ENCODE measurements at places on chromosomes 11 and 22.

- H3K4me3 ChIP-seq: no peak within 1 kb of the TSS
- no peak for DNase-seq
- H3K27me3 ChIP-seq: peaks cover 5% of the 10 kb centered on the region
- no peak within 1 kb of the TSS for H3K27ac ChIP-seq
These were observed at the start of gene APOA1 for GRCh38 chr11:116837231-116838091. APOA1 (minus strand) TSS chr11:116837622; CDS start chr11:116837387, 235 bp downstream.

DNA sequence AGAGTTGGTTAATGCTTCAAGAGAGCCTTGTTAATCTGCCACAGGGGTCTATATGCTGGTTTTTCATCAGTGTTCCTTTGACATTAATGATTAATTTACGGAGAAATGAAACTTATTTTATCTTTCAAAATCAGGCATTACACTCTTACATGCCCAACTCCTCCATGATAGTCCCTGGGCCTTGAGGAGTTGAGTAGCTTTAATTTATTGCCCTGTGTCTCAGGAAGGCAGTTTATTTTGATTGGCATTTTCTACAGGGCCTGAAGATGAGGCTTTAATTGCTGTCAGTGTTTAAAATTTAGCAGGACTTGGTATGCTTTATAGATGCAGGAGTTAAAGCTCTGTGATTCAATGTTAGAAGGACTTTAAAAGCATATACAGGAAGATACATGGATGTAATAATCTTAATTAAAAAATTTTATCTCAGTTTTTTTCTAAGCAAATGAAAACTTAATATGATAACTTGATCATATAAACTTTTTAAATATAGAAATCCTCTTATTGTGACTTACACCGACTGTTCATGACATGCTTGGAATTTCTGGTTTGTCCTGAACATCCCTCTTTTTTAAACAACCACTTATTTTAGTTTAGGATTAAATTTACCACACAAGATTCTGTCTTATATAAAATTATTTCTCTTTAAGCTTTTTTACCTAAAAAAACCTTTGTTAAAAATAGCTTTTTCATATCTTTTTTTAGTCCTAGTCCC lies 12.2 kb downstream of the GLYAT start:
- no peak overlapping the region for H3K4me3 ChIP-seq
- H3K36me3 ChIP-seq: no peaks in the 10 kb centered on the region
- no peak for DNase-seq
- no peaks in the 10 kb centered on the region for H3K27me3 ChIP-seq
- no peaks in the 10 kb centered on the region for H3K4me1 ChIP-seq
- no peak overlapping the region for H3K27ac ChIP-seq

GRCh38 chr11:46321757-46322156 lies 25.5 kb upstream of the DGKZ start:
- no peak for DNase-seq
- H3K4me1 ChIP-seq: no peaks in the 10 kb centered on the region
- H3K4me3 ChIP-seq: no peak overlapping the region
- H3K36me3 ChIP-seq: peaks cover 66% of the 10 kb centered on the region

DNA sequence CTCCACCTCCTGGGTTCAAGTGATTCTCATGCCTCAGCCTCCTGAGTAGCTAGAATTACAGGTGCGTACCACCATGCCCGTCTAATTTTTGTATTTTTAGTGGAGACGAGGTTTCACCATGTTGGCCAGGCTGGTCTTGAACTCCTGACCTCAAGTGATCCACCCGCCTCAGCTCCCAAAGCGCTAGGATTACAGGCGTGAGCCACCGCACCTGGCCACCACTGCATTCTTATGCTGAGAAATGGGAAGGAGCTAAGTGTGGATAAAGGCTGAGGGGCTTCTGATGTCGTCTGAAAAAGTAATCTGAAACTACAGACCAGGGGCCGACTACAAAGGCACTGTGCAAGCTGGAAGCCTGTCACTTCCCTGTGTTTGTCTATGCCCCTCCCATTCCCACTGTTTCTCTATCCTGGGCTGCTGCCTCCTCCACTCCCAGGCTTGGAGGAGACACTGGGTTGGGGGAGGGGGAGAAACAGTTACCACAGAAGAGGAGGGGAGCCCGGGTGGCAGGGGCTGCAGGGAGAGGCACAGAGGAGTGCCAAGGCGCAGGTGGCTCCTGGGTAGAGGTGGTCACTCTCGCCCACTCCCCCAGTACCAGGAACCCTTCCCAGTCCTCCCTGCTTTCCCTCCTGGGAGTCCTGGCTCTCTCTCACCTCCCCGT lies 2.9 kb upstream of the MTA2 start:
- peaks cover 15% of the 10 kb centered on the region for H3K4me1 ChIP-seq
- DNase-seq: peak; percentile 44
- H3K27ac ChIP-seq: no peak overlapping the region

- peaks cover 15% of the 10 kb centered on the region for H3K4me1 ChIP-seq
- DNase-seq: no peak
- H3K36me3 ChIP-seq: no peaks in the 10 kb centered on the region
- H3K4me3 ChIP-seq: no peak overlapping the region
- no peaks in the 10 kb centered on the region for H3K27me3 ChIP-seq
- no peak overlapping the region for H3K27ac ChIP-seq
These were observed 15.6 kb upstream of the FXYD2 start for GRCh38 chr11:117839936-117840813.

- no peaks in the 10 kb centered on the region for H3K27me3 ChIP-seq
- no peak overlapping the region for H3K4me3 ChIP-seq
- H3K4me1 ChIP-seq: peaks cover 28% of the 10 kb centered on the region
- no peak for DNase-seq
- no peaks in the 10 kb centered on the region for H3K36me3 ChIP-seq
These were observed 27.0 kb downstream of the PLEKHA7 start for GRCh38 chr11:16987205-16987568.

- H3K27ac ChIP-seq: no peak overlapping the region
- H3K4me1 ChIP-seq: no peaks in the 10 kb centered on the region
- H3K4me3 ChIP-seq: no peak overlapping the region
- H3K36me3 ChIP-seq: no peaks in the 10 kb centered on the region
- no peaks in the 10 kb centered on the region for H3K27me3 ChIP-seq
These were observed 60.0 kb downstream of the MYO18B start for GRCh38 chr22:25802018-25802417.

- no peaks in the 10 kb centered on the region for H3K36me3 ChIP-seq
- DNase-seq: no peak
- H3K27me3 ChIP-seq: no peaks in the 10 kb centered on the region
- no peak overlapping the region for H3K4me3 ChIP-seq
- H3K27ac ChIP-seq: no peak overlapping the region
These were observed 33.6 kb downstream of the YWHAH start for GRCh38 chr22:31977939-31978338.

GRCh38 chr11:116986521-116987105 lies 111.6 kb downstream of the SIK3 start:
- no peak overlapping the region for H3K4me3 ChIP-seq
- peak overlapping the region; percentile 3 for H3K27ac ChIP-seq
- DNase-seq: peak; percentile 82

DNA sequence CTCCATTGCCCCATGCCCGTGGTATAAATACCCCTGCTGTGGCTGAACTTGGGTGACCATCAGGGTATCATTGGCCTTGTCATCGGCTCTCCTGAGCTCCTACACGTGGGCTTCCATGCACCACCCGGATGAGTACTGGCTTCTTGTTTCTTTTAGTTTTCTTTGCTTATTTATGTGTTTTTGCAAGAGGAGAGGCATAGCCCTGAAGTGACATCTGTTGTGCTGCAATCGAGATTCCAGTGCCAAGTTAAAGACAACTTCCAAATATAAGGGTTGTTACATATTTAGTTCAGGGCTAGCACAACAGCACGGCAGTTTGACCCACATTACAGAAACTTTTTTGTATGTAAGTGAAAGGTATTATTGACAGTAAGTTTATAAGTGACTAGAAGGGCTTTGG lies 1087.1 kb downstream of the TBC1D22A start:
- DNase-seq: no peak
- H3K4me1 ChIP-seq: no peaks in the 10 kb centered on the region
- no peak overlapping the region for H3K4me3 ChIP-seq
- no peak overlapping the region for H3K27ac ChIP-seq

GRCh38 chr22:39529487-39529851 lies 3.1 kb downstream of the RPS19BP1 start:
- no peak overlapping the region for H3K4me3 ChIP-seq
- no peaks in the 10 kb centered on the region for H3K27me3 ChIP-seq
- H3K36me3 ChIP-seq: peaks cover 45% of the 10 kb centered on the region
- peaks cover 43% of the 10 kb centered on the region for H3K4me1 ChIP-seq

GRCh38 chr22:32318361-32318760 lies 39.3 kb upstream of the RFPL3 start:
- no peaks in the 10 kb centered on the region for H3K4me1 ChIP-seq
- no peak for DNase-seq
- no peaks in the 10 kb centered on the region for H3K36me3 ChIP-seq
- H3K27me3 ChIP-seq: peaks cover 9% of the 10 kb centered on the region

GRCh38 chr11:99015634-99016454 lies 4.9 kb upstream of the CNTN5 start:
- H3K27ac ChIP-seq: no peak overlapping the region
- H3K4me1 ChIP-seq: peaks cover 3% of the 10 kb centered on the region
- H3K36me3 ChIP-seq: no peaks in the 10 kb centered on the region
- peaks cover 4% of the 10 kb centered on the region for H3K27me3 ChIP-seq
- no peak overlapping the region for H3K4me3 ChIP-seq

DNA sequence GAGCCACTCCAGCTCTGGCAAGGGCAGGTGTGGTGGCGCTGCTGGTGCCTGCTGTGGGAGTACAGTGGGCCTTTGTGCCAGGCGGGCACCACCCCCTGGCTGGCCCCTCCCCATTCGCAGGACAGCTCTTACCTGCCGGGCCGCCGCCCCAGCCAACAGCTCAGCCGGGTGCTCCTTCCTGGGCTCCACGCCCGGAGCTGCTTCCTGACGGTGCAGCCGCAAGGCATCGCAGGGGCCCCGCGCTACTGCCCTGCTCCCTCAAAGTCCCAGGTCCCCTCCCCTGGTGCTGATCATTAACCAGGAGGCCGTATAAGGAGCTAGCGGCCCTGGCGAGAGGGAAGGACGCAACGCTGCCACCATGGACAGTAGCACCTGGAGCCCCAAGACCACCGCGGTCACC lies at the start of gene SLC5A1:
Gene SLC5A1 (plus strand): TSS at position 338 of the 400 bp plus-strand sequence. CDS start 21 bp downstream, at position 359.
- peaks cover 64% of the 10 kb centered on the region for H3K27me3 ChIP-seq
- no peak within 1 kb of the TSS for H3K27ac ChIP-seq
- no peak for DNase-seq
- no peaks in the 10 kb centered on the region for H3K36me3 ChIP-seq
- H3K4me3 ChIP-seq: no peak within 1 kb of the TSS

- peaks cover 14% of the 10 kb centered on the region for H3K4me1 ChIP-seq
- no peaks in the 10 kb centered on the region for H3K36me3 ChIP-seq
- H3K27ac ChIP-seq: peak overlapping the region; percentile 69
- no peak overlapping the region for H3K4me3 ChIP-seq
These were observed 344.7 kb downstream of the MN1 start for GRCh38 chr22:27456696-27457503.

GRCh38 chr11:65147352-65148075 lies 13.2 kb upstream of the SYVN1 start:
- no peaks in the 10 kb centered on the region for H3K36me3 ChIP-seq
- H3K4me3 ChIP-seq: no peak overlapping the region
- no peaks in the 10 kb centered on the region for H3K27me3 ChIP-seq
- peaks cover 9% of the 10 kb centered on the region for H3K4me1 ChIP-seq

GRCh38 chr11:119210050-119210449 lies 3.9 kb downstream of the CBL start:
- H3K27me3 ChIP-seq: no peaks in the 10 kb centered on the region
- H3K4me1 ChIP-seq: peaks cover 4% of the 10 kb centered on the region
- H3K27ac ChIP-seq: no peak overlapping the region
- DNase-seq: peak; percentile 44
- H3K4me3 ChIP-seq: no peak overlapping the region

- no peaks in the 10 kb centered on the region for H3K36me3 ChIP-seq
- H3K27me3 ChIP-seq: peaks cover 44% of the 10 kb centered on the region
- no peak overlapping the region for H3K4me3 ChIP-seq
These were observed 57.5 kb upstream of the ALX4 start for GRCh38 chr11:44367452-44367851.

DNA sequence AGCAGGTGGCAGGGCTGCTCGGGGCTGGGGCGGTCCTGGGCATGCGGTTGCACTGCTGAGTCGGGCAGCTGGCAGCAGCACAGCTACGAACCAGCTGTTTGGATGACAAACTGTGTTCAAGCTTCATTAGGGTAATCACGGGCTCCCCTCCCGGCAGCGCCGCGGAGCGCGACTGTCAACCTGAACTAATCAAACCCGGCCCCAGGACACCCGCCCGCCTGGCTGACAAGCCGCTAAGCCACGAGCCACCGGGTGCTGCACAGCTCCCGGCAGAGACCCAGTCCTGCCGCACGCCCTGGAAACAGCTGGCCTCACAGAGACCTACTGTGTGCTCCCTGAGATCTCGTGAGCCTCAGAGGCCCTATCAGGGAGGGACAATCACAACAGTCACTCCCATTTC lies 60.6 kb upstream of the TCF20 start:
- DNase-seq: no peak
- H3K36me3 ChIP-seq: no peaks in the 10 kb centered on the region
- H3K27ac ChIP-seq: no peak overlapping the region

- H3K4me1 ChIP-seq: no peaks in the 10 kb centered on the region
- no peak for DNase-seq
- no peaks in the 10 kb centered on the region for H3K27me3 ChIP-seq
- no peak overlapping the region for H3K4me3 ChIP-seq
- H3K27ac ChIP-seq: no peak overlapping the region
These were observed 1493.8 kb downstream of the LRRC4C start for GRCh38 chr11:39965701-39966100.

DNA sequence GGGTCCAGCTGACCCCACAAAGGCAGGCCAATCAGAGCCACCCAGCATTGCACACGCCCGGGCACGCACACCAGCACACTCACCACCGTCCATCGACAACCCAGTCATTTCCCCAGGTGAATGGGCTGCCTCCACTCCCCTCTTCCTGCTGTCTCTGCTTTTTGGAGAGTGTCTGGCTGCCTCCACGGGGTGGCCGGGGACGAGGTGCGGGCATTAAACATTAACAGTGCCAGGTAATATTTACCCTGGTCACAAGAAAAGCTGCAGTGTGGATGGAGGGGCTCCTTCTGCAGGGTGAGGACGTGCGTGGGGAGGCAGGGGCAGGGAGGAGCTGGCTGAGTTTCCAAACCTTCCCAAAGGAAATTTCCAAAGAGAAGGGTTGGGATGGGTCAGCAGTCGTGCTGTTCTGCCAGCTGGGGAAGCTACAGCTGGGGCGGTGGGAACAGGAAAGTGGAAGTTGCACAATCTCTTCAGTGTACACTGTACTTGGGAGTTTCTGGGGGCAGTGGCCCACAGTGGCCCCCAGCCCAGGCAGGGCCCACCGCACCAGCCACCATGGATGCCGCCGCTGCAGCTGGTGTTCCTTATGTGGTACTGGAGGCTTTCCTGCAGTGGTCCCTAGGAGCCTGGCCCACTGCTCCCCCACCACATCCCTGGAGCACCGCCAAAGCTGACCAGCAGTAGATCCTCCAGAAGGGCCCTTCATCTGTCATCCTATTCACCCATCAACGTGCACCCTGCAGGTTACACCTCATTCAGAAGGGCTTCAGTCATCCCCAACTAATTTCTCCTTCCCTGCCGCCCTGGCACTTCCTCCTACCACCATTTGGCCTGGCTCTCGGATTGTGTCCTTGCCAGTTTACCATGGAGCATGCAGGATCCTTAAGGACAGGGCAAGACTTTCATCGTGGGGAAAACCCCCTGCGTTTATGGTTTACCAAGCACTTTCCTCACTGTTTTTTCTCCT lies at the start of gene FXYD2:
Gene FXYD2 (minus strand): TSS at position 174 of the 967 bp plus-strand sequence. CDS start 66 bp downstream, at position 108.
- DNase-seq: peak; percentile 79
- H3K36me3 ChIP-seq: no peaks in the 10 kb centered on the region
- peak within 1 kb of the TSS; percentile 94 for H3K27ac ChIP-seq
- H3K4me3 ChIP-seq: no peak within 1 kb of the TSS

GRCh38 chr22:38735465-38736256 lies 20.1 kb downstream of the SUN2 start:
- no peak for DNase-seq
- no peak overlapping the region for H3K4me3 ChIP-seq
- peaks cover 88% of the 10 kb centered on the region for H3K36me3 ChIP-seq
- H3K27ac ChIP-seq: no peak overlapping the region
- no peaks in the 10 kb centered on the region for H3K27me3 ChIP-seq
- peaks cover 3% of the 10 kb centered on the region for H3K4me1 ChIP-seq
